Activated naive CD4-positive, alpha-beta T cell treated with anti-CD3 and anti-CD28 coated beads, Interleukin-2, amount 50 U/mL, for 72 hours (primary cell): ENCODE measurements at places on chromosomes 7 and 10. TPM values are rescaled to one million over a fixed set of nuclear protein-coding genes. Genes with fewer than 3 reads are reported as not detected.

The AKR1C8 gene
- total RNA-seq: 0.58 TPM

The CBX3 gene
- 271 TPM for total RNA-seq

The PAX4 gene
- total RNA-seq: not detected

GRCh38 chr10:56585447-56586171 lies 224.6 kb upstream of the ZWINT start:
- DNase-seq: no peak

DNA sequence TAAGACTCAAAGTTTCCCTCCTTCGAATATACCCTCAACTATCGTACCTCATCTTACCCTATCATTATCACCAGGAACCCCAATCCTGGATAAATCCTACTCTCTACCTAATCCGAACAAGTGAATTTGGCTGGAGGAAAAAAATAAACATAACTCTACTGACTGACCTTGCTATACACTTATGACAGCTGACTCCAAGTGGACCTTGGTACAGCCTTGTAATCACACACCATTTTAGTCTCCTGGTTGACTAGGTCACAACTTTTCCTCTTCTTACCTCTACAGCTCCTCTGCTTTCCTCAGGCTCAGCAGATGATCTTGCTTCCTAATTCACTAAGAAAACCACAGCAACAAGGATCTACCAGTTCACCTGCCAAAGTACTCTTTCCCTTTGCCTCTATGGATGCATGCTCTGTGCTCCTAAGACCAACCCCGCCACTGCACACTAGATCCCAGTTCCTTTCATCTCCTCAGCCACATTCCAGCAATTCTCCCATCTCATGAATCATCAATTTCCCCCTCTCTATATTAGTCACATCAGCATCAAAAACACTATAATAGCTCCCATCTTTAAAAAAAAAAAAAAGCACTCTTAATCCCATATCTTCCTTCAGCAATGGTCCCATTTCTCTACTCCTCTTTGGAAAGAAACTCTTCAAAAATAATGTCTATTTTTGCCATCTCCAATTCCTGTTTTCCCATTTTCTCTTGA lies 35.5 kb downstream of the COA1 start:
- DNase-seq: no peak

GRCh38 chr7:47571331-47572093 lies 10.4 kb downstream of the TNS3 start:
- DNase-seq: no peak

The GJD4 gene
- not detected for total RNA-seq

DNA sequence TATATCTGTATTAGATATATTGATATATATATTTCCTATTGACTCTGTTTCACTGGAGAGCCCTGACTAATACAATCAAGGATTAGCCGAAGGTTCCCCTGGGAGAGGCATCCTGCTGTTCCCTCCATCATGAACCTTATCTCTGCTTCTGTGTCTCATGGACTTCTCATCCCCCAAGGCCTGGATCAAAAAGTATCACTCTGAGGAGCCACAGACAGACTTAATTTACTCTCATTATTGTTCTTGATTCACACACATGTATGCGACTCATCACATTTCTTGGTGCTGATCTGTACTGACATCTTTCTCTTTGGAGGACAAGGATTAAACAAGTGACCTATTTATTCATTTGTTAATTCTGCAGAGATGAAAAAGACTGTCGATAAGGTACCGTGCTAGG lies 550.2 kb downstream of the KCNMA1 start:
- no peak for DNase-seq

GRCh38 chr7:130294314-130294713 lies 1.4 kb downstream of the CPA4 start:
- DNase-seq: no peak

DNA sequence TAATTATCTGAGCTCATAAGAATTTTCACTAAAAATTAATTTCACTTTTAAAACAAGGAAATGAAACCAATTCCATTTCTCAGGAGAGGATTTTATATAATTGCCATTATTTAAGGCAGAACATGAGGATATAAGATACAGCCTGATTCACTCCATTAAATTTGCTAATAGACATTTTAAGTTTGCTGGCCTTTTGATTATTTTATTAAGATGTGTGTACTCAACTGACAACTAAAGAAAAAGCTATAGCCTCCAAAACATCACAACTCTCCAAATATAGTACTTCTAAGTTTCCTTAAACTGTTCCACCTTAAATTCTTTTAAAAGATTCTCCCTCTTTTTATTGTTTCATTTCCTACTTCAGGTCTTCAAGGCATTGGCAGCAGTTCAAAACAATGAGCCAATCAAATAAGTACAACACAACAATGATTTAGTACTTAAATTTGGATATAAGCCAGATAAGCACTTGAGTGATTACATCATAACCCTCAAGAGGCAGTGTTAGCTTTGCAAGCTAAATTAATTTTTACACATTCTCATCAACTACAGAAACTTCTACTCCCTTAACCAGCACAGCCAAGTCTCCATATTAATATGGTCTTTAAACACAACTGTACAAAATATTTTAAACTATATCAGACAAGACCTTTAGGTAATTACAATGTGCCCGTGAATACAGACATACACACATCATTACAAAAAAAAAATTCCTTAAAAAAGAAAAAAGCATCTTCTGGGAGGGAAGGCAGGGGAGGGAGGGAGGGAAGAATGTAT lies 121.8 kb downstream of the KMT2C start:
- DNase-seq: no peak

The LIPK gene
- total RNA-seq: not detected

DNA sequence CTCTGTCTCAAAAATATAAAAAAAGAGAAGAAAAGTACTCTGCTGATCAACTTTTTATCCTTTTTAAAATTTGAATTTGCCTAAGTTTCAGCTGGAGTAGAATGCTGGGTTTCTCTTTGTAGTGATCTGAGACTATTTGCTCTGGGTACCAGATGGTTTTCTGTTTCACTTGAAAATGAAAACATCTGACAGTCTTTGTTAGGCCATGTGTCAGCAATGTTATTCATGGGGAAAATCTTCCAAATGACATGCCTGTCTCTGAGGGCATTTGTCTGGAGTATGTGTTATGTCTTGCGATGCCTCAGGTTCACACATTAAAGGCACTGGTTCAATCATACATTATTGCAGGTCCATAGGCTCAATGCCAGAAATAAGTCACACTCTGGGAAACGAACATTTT lies 175.3 kb upstream of the TMEM229A start:
- no peak for DNase-seq

DNA sequence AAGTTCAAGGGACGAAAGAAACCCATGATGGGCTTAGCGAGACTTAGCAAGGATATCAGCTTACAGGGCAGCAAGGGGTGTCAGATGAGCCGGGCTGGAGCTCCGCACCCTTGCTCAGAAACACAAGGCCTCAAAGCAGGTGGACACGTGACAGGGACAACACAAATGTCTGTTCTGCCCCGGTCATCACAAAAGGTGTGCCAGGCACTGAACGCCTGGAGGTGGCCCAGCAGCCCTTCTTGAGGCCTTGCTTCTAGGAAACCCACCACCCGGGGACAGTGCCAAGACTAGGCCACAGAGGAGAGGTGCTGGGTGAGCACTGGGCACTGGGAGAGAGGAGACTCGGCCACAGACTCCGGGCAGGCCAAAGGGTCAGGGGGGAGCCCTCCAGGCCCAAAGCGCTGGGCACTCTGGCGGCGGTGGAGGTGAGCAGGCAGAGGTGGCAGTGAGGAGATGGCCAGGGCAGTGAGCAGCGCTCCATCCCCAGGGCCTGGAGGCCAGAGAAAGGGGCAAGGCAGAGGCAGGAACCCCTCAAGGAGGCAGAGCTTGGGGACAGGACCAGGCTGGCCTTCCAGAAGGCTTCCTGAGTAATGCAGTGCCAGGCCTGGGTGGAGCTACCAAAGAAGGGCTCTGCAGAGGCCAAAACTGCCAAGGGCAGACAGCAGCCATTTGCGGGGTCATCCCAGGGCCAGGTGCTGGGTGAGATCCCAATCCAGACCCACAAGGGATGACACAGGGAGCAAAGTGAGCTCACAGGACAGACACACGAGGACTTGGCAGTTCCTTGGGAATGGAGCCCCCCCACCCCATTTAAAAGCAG lies 22.7 kb downstream of the EBF3 start:
- DNase-seq: no peak

- DNase-seq: no peak
Measured at GRCh38 chr10:91589015-91589657, 43.7 kb downstream of the PPP1R3C start.

GRCh38 chr10:77297393-77297739 lies 340.2 kb downstream of the KCNMA1 start:
- DNase-seq: no peak

DNA sequence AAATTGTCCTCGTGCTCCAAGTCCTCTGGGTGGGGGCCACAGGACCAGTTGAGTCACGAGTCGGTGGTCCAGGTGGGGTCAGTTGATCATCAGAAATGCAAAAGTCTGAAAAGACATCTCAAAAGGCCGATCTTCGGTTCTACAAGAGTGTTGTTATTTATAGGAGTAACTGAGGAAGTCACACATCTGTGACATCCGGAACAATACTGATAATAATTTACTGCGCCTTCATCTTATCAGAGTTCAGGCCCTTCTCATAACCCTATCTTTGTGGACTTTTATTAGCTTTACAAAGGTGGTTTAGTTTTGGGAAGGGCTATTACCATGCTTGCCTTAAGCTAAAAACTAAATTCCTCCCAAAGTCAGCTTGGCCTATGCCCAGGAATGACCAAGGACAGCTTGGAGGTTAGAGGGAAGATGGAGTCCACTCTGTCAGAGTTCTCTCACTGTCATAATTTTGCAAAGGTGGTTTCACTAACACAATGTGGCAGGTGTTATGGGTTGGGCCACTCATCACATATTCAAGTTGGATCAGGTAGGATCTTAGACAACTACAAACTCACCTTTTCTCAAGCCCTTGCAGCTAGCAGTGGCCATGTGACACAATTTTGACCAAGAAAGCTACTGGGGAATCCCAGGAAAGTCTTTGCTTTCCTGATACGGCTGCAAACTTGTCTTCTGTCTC lies 54.7 kb upstream of the CHST3 start:
- DNase-seq: no peak

The SPDYE18 gene
- total RNA-seq: 0.36 TPM

DNA sequence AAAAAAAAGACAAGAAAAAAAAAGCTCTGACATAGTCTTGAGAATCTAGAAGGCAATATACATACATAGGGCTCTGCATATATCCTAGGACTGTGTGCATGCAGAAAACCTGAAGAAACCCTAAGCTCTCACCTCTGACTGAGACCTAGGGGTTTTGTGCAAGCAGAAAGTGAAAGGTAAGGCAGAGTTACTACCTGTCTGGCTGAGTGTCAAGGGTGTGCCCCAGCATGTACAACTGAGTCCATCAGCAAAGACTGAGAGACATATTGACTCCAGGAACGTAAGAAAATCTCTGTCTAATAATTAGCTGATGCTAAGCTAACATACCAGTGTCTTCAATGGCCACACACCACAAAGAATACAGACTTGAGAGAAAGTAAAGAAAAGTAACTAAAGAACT lies 16.3 kb upstream of the HNRNPH3 start:
- DNase-seq: no peak

DNA sequence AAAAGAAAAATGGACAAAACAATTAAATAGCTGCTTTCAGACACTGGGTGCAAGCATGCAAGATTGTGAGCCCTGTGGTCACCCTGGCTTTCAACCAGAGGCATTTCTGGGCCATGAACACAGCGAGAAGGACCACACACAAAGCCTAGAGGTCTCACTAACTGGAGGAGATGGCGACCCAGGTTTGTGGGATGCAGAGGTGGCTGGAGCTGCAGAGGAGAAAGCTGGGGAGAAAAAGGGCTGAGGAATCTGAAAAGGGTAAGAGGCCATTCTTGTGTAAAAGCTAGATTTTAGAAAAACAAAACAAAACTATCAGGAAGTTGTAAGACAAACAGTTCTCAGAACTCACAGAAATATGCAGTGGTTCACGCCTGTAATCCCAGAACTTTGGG lies 30.1 kb upstream of the PTPRN2 start:
- DNase-seq: no peak

GRCh38 chr7:30612658-30613265 lies 18.1 kb downstream of the GARS1 start:
- no peak for DNase-seq

DNA sequence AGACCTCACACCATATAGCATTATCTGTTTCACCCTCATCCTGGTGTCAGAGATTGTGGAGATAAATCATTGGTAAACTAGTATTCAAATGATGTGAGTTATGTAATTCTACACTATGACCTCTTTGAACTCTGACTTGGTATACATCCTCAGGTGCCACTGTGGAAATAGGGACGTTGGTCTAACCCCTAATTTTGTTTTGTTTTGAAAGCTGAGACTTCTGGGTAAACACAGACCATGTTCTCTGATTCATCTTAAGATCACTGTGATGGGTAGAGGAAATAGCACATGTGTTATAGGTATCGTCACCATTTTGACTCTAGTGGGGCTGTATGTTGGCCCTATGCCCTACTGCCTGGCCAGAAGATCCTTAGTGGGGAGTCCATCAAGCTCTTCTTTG lies 241.6 kb downstream of the CCDC7 start:
- DNase-seq: no peak

GRCh38 chr7:3897430-3898372 lies 596.6 kb downstream of the SDK1 start:
- no peak for DNase-seq
